ENCODE measurements at places on chromosomes 11 and 22. TPM values are rescaled to one million over a fixed set of nuclear protein-coding genes. Genes with fewer than 3 reads are reported as not detected.

DNA sequence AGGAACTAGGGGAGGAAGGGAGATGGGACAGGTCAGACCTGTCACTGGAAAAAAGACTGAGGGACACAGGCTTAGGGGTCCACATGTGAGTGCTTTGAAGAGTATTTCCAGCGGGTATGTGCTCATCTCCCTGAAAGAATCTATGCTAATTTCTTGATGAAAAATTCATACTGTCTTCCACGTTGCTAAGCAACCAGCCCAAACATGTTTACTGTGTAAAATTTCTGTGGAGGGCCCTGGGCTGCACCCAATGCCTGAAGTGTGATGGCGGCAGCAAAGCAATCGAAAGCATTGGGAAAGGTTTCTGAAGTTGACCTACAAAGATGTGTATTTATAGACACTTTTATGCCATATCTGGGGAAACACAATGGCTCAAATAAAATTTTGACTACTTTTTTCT is 7.4 kb downstream of the SYT13 start:
- DNase-seq, result no peak

DNA sequence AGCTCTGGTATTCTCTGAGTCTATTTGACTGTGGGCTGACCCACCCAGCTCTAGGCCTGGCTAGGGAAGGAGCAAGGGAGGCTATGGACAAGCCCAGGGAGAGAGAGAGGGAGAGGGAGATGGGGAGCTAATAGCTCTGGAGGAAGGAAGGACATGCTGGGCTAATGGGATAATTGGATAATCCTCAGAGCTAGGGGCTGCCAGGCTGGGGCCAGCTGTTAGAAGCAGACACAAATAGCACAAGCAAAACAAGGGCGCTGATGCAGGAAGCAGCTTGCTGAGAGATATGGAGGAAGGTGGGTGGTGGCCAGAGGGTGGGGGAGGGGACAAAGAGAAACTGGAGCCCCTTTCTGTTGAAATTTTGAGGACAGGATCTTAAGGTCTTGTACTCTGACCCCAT is 23.2 kb downstream of the ADORA2A start:
- DNase-seq, result no peak

- DNase-seq, result no peak
Observed at GRCh38 chr11:72577271-72577721, 96.9 kb downstream of the PDE2A start.

- DNase-seq, result peak; percentile 54
Observed at GRCh38 chr11:119320776-119321524, 4.0 kb upstream of the MCAM start.

GRCh38 chr11:120261931-120262330 is 22.0 kb downstream of the POU2F3 start:
- DNase-seq, result no peak

The MMP8 gene
- total RNA-seq, result not detected

The CNTN5 gene
- total RNA-seq, result not detected

GRCh38 chr11:35918716-35919115 is 25.1 kb upstream of the LDLRAD3 start:
- no peak for DNase-seq

DNA sequence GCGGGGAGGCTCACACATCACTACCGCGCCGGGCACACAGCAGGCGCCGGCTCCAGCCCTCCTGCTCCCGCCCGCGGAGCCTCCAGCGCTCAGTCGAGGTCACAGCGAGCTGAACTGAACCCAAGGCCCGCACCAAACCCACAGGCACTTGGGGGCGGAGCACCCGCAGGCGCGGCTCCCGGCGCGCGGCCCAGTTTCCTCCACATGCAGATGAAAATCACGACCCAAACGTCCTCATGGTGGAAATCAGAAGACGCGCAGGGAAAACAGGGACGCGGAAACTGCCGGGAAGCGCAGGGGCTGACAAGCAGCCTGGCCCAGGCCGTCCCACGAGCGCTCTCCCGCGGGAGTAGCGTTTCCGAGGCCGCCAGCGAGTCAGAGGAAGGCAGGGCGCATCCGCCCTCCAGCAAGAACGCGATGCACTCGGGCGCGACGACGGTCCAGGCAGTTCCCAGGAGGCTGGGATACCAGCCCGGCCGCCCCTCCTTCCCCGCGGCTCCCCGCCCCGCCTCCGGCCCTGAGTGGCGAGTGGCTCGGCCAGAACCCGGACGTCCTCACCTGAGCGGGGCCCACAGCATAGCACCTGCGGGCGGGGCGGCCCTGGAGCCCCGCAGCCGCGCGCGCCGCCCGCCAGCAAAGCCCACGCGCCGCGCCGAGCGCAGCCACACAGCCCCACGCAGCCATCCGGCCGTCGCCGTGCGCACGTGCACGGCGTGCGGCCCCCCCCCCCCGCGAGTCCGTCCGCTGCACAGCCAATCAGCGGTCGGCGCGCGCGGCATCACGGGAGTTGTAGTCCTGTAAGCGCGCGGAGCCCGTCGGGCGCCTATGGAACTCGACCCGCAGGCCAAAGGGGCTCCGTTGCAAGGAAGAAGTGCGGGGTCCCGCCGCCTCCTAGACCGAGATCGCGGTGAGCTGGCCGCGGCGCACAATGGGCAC is at the start of gene HDHD5:
Gene HDHD5, minus strand, starts transcription at position 710 of the 936 bp plus-strand sequence. Its CDS starts 26 bp downstream, at position 684.
- DNase-seq, result peak; percentile 89

DNA sequence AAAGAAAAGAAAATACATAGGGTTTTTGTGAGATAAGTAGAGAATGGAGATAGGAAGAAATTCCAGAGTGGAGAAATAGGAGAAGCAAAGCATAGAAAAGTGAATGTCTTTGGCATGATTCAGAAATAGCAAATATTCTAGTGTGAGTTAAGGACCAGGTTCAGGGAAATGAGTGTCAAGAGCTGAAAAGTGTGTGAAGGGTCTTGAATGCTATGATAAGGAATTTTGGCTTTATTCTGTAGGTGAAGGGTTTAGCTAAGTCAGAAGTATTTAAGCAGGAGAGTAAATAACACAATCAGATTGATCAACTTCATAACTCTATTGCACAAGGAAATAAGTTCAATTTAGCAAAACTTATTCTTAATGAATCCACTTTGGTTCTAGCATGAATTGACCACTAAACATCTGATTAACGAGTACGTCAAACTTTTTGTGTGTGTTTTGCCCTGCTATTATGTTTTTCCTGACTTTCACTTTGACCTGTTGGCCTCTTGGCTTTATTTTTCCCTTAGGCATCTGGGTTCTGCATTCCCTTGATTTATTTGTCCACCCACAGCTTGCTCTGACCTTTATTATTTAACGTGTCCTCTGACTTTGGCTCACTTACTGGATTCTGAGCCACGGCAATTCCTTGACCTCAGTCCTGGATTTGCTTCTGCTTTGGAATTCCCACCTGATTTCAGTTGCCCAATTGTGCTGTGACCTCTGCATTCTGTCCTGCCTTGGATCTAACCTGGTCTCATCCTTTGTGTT is 11.9 kb upstream of the TMEM218 start:
- no peak for DNase-seq

The USH1C gene
- total RNA-seq, result not detected

- peak; percentile 63 for DNase-seq
Observed at GRCh38 chr22:17161991-17162390, 2.9 kb upstream of the HDHD5 start.

- DNase-seq, result no peak
Observed at GRCh38 chr11:63940786-63941185, 2.0 kb downstream of the NAA40 start.

GRCh38 chr11:120066738-120067437 is 71.0 kb downstream of the TRIM29 start:
- DNase-seq, result no peak

DNA sequence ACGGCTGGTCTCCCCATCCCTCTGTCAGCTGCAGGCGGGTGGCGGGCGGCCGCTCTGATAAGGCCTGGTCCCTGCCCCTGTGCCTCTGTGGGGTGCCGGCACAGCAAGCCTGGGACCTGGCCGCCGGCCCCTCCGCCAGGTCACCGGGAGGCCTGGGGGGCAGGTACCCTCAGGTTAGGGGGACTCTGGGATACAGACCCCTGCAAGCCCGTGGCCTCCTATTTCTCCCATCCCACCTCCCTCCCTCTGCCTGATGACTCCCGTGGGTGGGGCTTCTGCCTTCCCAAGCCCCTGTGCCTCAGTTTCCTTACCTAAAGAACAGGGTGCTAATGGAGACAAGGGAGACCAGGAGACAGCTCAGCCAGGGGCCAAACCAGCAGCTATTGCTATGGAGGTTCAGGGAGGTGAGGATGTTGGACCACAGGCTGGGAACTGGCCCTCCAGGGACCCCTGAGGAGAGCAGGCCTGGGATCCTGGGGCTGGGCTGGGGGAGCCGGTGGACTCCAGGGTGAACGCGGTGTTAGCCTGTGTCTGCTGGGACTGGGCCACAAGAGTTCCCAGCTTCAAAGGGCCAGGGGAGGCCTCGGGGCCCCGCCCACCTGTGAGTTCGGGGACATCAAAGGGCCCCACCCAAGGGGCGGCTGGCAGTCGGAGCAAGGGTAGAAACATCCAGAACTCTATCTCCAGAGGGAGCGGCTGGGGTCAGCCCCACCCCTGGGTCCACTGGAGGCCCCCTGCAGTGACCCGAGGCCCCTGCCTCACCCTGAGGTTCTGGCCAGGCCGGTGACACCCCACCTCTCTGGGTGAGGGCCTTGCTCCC is 32.0 kb upstream of the TH start:
- no peak for DNase-seq

- no peak for DNase-seq
Observed at GRCh38 chr11:76661306-76661751, 9.2 kb downstream of the LRRC32 start.

The FGF19 gene
- 0.35 TPM for total RNA-seq

The P2RX3 gene
- total RNA-seq, result not detected

- DNase-seq, result no peak
Observed at GRCh38 chr22:40665312-40665711, 14.0 kb upstream of the MCHR1 start.

GRCh38 chr22:31661851-31662667 is at the start of gene PISD:
Gene PISD (minus strand): TSS chr22:31662215. CDS start chr22:31662208, 7 bp downstream.
- peak; percentile 98 for DNase-seq

The MB gene
- total RNA-seq, result not detected

DNA sequence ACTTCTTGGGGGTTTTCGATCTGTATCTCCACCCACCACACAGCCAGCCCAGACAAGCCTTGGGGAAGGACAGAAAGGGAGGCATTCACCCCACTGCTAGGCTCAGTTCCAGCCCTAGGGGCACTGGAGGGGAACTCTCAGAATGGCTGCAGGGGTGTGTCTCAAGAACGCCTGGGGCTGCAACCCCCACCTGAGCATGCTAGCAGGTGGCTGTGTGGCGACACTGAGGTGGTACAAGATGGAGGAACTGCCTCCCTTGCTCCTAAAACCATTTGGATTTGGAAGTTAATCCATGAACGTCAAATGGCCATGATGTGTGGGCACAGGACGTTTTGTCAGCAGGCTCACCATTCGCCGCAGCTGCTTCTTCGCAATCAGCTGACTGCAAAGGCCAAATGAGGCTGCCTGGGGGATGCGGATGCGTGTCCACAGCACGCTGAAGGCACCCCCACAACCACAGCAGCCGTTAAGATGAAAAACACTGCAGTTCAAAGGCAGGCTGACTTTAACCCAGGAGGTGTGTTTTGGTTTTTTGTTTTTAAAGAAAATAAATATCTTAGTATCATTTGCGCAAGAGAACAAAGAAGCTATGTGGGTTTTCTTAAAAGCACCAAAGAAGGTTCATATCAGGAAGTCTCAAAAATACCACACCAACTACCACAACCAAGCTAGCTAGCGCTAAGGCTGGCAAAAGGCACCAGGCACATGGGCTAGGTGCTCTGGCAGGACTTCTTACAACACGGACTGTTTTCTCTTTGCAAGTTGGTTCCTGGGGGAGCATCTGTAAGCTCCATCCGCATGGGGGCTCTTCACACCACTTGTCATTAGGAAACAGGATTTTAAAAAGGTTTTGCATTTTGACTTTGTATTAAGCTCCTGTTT is 22.2 kb upstream of the NAP1L4 start:
- peak; percentile 63 for DNase-seq

The RANBP1 gene
- total RNA-seq, result 80.2 TPM

DNA sequence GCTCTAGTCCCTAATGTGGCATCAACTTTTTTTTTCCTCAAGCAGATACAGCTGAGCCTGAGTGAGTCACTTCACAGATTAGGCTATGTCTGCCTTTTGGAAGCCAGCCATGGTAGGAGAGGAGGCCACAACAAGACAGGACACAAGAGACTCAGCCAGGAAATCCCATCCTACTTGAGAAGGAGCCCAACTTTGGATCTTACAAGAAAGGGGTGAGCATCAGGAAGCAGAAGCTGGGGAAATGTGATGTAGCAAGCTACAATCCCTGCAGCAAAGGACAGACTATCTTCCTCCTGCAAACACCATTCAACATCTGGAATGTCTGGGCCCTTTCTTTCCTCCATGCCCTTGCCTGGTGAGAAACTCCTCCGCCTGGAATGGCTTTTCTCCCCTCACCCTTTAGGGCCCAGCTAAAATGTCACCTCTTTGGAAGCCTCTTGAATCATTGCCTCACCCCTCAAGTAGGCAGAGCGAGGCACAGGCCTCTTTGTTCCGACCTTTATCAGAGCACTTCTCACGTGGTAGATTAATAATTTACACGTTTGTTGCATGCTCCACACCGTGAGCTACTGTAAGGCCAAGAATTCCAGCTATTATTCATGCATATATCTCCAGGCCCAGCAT is 156.4 kb upstream of the PITPNB start:
- DNase-seq, result peak; percentile 52

DNA sequence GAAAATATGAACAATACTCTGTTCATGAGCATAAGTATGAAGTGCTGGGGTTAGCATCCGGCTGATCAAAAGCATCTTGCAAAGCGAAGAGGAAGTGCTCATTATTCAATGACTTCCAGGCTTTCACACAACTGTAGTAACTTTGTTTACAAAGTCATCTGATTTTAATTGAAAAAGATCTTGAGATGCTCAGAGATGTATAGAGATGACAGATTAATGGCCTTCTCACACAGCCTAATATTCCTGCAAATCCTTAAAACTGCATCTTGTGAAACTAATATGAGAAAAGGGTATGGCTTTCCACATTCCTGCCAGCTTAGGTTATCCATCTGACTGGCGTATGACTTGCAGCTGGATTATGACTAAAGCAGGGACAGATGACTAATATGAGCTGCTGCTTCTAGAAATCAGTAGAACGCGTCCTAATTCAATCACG is 125.4 kb downstream of the CASP12 start:
- peak; percentile 90 for DNase-seq

DNA sequence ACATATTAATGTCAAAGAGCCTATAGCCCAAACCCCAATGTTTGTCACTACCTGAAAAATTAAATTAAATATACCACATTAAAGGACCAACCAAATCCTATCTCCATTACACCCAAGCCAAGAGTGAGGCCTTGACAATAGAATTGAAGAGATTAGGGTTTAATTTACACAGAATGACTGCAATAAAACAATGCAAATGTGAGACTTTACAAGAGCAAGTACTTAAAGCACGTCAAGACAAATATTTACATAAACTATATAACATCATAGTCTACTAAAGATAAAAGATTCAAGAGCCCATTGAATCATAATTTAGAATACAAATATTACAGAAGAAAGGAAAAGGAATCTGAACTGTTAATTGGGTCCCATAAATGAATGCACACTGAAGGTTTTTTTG is 85.6 kb downstream of the CADM1 start:
- DNase-seq, result no peak

GRCh38 chr11:46253258-46254132 is 24.0 kb upstream of the CREB3L1 start:
- DNase-seq, result no peak

- no peak for DNase-seq
Observed at GRCh38 chr22:19204640-19205039, 26.1 kb upstream of the SLC25A1 start.
